ENCODE measurements at places on chromosomes 12 and 14.

GRCh38 chr14:64584190-64584589 lies 34.4 kb downstream of the PPP1R36 start:
- DNase-seq: no peak

- peak; percentile 2 for DNase-seq
These were observed 8.5 kb upstream of the CFL2 start for GRCh38 chr14:34722723-34723545.

- DNase-seq: no peak
These were observed 213.9 kb downstream of the SLC15A4 start for GRCh38 chr12:128609861-128610260.

- DNase-seq: no peak
These were observed 98.7 kb downstream of the EML1 start for GRCh38 chr14:99891900-99892299.

- no peak for DNase-seq
These were observed 120.5 kb downstream of the KCNMB4 start for GRCh38 chr12:70486588-70486987.

DNA sequence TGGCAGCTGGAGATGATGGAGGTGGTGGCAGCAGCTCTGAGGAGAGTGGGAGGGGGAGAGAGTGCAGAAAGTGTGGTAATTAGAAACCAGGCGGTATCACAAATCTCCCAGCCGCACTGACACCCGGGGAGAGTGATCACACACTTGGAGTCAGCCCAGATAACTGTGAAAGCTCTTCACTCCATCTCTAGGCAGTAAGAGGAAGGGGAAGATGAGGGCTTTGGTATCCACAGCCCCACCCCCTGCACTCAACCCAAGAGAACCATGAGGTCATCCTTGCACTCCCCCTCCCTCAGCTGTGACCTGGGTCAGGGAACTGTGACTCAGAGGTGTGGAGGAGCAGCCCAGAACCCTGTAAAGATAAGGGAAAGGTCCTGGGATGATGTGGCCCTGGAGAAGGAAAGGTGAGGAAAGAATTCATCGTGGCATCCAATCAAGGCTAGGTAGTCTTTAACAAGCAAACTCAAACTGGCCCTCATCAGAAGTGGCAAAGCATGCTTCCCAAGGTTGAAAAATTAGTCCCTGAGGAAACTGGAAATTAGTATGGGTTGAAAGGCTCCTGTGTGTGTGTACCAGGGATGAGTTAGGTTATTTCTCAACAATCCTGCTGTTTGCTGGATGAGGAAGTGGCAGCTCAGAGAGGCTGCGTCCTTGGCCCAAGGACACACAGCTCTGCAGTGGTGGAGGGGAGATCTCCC lies 111.0 kb upstream of the LHX5 start:
- DNase-seq: no peak

GRCh38 chr12:47988073-47989022 lies 15.9 kb downstream of the COL2A1 start:
- DNase-seq: no peak

GRCh38 chr12:100267603-100268281 lies 765 bp downstream of the SCYL2 start:
- DNase-seq: no peak

DNA sequence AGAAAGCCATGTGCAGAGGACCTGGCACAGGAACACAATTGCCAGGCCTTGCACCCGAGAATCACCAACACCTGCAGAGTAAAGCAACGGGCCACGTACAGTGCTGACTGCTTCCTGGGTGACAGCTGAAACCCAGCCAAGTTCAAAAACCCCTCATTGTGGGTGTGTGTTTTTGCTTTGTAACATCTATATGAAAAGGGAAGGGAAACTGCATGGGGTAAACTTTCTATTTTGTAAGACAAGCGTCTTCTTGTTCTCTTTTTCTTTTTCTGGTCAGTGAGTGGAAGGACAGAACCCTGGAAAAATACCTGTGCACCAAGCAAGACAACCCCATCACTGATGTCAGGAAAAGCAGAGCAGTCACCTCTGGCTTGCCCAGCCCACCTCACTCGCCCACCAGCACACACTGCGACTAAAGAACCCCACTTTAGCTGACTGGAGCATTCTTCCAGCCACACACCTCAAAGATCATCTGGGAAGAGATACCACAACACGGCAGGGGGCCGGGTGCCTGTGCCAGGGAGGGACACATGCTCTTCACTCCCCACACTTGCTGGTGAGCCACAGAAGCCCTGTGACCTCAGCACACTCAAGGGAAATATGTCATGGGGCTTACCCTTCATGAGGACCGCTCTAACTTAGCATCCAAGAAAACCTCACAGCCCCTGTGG lies 172.3 kb downstream of the NDUFA12 start:
- DNase-seq: no peak

- no peak for DNase-seq
These were observed 34.8 kb upstream of the VSX2 start for GRCh38 chr14:74204491-74204890.

DNA sequence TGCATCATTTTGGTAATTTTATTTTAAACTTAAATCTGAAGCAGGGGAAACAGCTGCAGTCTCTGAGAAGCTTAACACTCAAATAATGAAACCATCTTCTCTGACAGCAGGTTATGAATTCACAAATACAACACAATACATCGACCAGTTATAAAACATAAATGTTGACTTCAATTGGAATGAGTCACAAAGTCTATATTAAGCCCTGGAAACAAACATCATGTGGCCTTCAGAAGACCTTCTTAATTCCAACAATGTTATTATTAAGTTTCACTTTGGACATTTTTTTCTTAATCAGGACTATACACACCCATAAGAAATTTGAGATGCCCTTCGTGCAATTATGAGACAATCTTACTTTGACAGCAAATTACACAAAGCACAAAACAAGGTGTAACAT lies 68.9 kb downstream of the CEP128 start:
- DNase-seq: no peak

- DNase-seq: no peak
These were observed 121.3 kb downstream of the RPS29 start for GRCh38 chr14:49464885-49465284.

DNA sequence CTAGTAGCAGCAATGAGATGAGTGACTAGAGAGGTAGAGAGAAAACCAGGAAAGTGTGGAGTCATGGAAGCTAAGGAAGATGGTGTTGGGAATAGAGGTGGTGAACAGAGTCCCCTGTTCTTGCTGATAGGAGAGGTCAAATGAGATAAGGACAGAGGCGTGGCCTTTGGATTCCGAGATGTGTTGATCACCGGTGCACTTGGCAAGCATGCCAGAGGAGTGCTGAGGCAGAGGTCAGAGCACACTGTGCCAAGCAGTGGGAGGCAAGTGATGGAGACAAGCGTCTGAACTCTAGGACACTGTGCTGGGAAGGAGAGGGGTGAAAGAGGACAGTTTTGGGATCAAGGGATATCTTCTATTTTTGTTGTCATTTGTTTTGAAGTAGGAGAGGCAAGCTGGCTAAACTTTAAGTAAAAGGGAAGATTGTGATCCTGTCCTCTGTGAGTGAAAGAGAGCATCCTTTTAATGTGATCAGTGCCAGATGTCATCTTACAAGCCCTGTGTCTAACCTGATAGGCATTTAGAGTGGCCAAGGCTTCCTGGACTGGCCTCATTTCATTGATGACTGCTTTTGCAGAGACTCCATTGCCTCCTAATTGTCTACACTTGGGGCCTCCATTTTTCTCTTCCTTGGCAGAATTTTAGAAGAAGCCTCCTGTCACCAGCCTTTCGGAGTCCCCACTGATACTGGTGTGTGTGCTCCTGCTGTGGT lies 336.4 kb downstream of the CACNA1C start:
- DNase-seq: no peak
